Breast epithelium (tissue), 4 donors: ENCODE measurements at places on chromosomes 7 and 10.

GRCh38 chr7:1603346-1604225 lies 33.8 kb upstream of the PSMG3 start:
- H3K4me3 ChIP-seq, result no peak overlapping the region
- H3K36me3 ChIP-seq, result no peaks in the 10 kb centered on the region
- no peak for DNase-seq

- H3K36me3 ChIP-seq, result no peaks in the 10 kb centered on the region
- H3K4me3 ChIP-seq, result no peak overlapping the region
- H3K4me1 ChIP-seq, result no peaks in the 10 kb centered on the region
- no peak overlapping the region for H3K27ac ChIP-seq
Measured at GRCh38 chr10:12262278-12262981, 66.4 kb downstream of the CDC123 start.

GRCh38 chr10:5293691-5294550 lies 70.8 kb upstream of the UCN3 start:
- no peak for DNase-seq
- no peak overlapping the region for H3K4me3 ChIP-seq
- H3K36me3 ChIP-seq, result no peaks in the 10 kb centered on the region
- H3K4me1 ChIP-seq, result no peaks in the 10 kb centered on the region

GRCh38 chr10:116024271-116024878 lies 248.6 kb downstream of the GFRA1 start:
- no peaks in the 10 kb centered on the region for H3K4me1 ChIP-seq
- H3K4me3 ChIP-seq, result no peak overlapping the region
- DNase-seq, result no peak
- H3K27ac ChIP-seq, result no peak overlapping the region
- no peaks in the 10 kb centered on the region for H3K27me3 ChIP-seq

GRCh38 chr7:135718794-135719437 lies 9.1 kb downstream of the SLC13A4 start:
- no peak overlapping the region for H3K27ac ChIP-seq
- DNase-seq, result no peak
- H3K4me1 ChIP-seq, result no peaks in the 10 kb centered on the region
- H3K36me3 ChIP-seq, result no peaks in the 10 kb centered on the region

- H3K4me1 ChIP-seq, result no peaks in the 10 kb centered on the region
- H3K36me3 ChIP-seq, result no peaks in the 10 kb centered on the region
- no peak overlapping the region for H3K4me3 ChIP-seq
- no peaks in the 10 kb centered on the region for H3K27me3 ChIP-seq
- DNase-seq, result no peak
Measured at GRCh38 chr7:137151041-137151689, 192.4 kb downstream of the PTN start.

GRCh38 chr10:96832721-96833219 lies 672 bp downstream of the LCOR start:
- H3K4me3 ChIP-seq, result peak overlapping the region; percentile 97
- no peaks in the 10 kb centered on the region for H3K27me3 ChIP-seq
- H3K27ac ChIP-seq, result peak overlapping the region; percentile 95
- peak; percentile 76 for DNase-seq

GRCh38 chr7:152522571-152523067 lies 86.8 kb upstream of the KMT2C start:
- H3K36me3 ChIP-seq, result no peaks in the 10 kb centered on the region
- no peak overlapping the region for H3K27ac ChIP-seq
- DNase-seq, result no peak
- no peaks in the 10 kb centered on the region for H3K27me3 ChIP-seq
- H3K4me3 ChIP-seq, result no peak overlapping the region
- no peaks in the 10 kb centered on the region for H3K4me1 ChIP-seq

DNA sequence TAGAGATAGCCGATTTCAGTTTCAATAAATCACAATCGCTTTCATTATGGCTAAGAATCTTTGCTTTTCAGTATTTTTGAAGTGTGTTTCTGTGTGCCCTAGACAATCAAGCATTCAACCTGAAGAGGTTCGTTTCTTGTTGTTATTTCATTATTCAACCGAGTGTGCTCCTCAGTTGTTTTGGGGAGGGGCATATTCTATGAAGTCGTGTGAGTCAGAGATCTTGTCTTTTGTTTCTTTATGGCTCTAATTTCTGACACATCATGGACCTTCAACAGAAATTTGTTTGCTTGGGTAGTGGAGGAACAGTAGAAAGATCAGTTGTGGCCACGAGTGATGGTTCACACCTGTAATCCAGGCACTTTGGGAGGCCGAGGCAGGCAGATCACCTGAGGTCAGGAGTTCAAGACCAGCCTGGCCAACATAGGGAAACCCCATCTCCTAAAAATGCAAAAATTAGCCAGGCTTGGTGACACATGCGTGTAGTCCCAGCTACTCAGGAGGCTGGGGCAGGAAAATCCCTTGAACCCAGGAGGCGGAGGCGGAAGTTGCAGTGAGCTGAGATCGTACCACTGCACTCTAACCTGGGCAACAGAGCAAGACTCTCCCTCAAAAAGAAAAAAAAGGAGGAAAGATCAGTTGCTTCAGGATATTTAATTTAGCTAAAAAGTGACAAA lies 38.3 kb downstream of the C1QL3 start:
- no peaks in the 10 kb centered on the region for H3K27me3 ChIP-seq
- H3K4me3 ChIP-seq, result no peak overlapping the region
- no peak overlapping the region for H3K27ac ChIP-seq
- H3K36me3 ChIP-seq, result no peaks in the 10 kb centered on the region

GRCh38 chr10:6204063-6204340 lies 1.3 kb downstream of the PFKFB3 start:
- H3K36me3 ChIP-seq, result no peaks in the 10 kb centered on the region
- peak overlapping the region; percentile 89 for H3K4me3 ChIP-seq
- H3K4me1 ChIP-seq, result peaks cover 12% of the 10 kb centered on the region
- DNase-seq, result peak; percentile 61
- H3K27me3 ChIP-seq, result no peaks in the 10 kb centered on the region

DNA sequence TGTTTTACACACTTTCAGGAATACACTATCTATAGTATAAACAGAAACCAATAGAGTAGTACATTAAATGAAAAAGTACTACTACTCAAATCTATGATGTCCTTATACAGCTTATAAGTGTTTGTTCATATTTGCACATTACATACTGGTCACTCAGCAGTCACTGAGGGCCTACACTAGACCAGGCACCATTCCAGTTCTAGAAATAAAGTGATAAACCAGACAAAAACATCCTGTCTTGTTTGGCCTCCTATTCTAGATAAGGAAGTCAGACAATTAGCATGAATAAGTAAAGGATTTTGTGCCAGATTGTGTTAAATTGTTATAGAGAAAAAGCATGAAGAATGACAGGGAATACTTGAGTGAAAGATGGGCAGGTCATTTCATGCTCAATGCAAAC lies 219.0 kb downstream of the CRPPA start:
- no peak overlapping the region for H3K4me3 ChIP-seq
- H3K27ac ChIP-seq, result no peak overlapping the region
- no peak for DNase-seq
- no peaks in the 10 kb centered on the region for H3K36me3 ChIP-seq

DNA sequence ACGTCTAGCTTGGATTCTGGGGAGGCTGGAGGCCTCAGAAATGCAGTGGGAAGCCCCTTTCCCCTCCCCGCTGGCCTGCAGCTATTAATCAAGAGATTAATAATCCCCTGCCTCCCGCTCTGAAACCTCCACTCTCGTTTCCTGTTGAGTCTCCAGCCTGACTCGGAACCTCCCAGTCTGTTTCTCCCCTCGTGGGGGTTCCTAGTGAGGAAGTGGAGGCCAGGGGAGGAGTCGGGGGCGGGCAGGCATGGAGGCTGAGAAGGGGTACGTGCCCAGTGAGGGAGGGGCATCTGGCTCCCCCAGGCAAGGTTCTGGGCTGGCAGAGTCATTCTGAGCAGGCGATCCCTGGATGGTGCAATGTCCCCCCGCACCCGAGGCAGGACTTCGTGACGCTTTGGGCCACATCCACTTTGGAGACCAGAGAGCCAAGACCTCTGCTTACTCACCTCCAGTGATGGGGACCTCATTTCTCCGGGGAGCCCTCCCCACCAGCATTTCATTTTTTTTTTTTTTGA lies 73.6 kb downstream of the COL26A1 start:
- no peaks in the 10 kb centered on the region for H3K27me3 ChIP-seq
- H3K4me3 ChIP-seq, result no peak overlapping the region
- DNase-seq, result no peak
- no peak overlapping the region for H3K27ac ChIP-seq
